Renal pelvis (tissue), 12 donors: ENCODE measurements at places on chromosomes 1 and 21. TPM values are rescaled to one million over a fixed set of nuclear protein-coding genes. Genes with fewer than 3 reads are reported as not detected.

KRTAP7-1 gene
- polyA plus RNA-seq = not detected

DNA sequence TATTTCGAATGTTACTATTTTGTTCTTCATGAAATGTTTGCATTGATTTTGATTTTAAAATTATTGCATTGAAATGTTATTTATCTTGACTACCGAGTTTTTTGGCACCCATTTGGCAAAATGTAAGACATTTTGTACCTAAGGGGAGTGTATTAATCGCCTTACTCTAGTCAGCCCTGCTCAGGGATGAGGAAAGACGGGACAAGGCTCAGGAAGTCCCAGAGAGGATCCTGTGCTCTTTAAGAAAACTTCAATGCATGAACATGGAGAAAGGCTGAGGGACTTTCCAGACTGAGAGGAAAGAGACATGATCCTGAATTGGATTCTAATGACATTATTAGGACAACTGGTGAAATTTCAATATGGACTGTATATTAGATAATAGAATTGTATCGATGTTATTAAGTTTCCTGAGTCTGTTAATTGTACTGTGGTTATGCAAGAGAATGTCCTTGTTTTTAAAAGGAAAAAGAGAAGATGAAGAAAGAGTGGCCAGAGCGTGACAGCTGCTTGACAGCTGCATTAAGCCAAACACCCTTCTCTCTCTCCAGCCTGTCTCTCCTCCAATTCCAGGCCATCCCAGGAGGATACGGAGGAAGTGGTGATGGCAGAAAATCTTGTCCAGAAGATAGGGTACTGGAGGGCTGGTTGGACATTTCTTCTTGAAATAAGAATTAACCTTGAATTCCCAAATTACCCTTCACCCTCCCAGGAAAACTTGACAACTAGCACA lies 66.0 kb downstream of the PLEKHA6 start:
- DNase-seq = no peak

DNA sequence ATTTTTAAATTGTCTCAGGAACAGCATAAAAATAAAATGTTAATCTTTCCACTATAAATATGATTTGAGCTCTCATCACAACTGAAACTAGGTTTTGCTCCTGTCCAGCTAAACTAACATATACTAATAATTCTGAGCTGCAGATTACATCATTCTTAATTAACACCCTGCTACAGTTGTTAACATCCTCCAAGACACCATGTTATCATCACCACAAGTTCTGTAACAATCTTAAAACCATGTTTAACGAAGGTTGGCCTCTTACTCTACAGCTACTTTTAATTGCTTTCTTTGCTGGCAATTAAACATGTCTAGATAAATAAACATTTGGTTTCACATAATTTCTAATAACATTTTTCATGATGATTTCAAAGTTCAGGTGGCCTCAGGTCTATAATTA lies 240.9 kb downstream of the FAF1 start:
- DNase-seq = no peak

DNA sequence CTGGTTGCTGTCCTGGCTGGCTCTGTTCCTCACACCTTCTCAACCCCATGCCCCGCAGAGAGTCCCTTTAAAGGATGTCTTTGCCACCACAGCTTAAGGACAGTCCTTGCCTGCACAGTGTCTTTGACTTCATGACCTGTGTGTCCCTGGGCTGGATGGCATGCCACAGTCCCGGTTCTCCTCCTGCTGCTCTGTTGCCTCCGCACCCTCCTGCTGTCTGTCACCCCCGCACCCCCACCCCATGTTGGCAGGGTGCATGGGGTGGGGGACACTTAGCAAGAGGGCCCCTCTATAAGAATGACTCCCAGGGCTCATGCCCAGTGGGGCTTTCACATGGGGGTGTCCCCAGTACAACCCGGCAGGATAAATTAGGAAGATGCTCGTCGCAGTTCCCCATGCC lies 41.6 kb upstream of the PADI1 start:
- DNase-seq = no peak

DNA sequence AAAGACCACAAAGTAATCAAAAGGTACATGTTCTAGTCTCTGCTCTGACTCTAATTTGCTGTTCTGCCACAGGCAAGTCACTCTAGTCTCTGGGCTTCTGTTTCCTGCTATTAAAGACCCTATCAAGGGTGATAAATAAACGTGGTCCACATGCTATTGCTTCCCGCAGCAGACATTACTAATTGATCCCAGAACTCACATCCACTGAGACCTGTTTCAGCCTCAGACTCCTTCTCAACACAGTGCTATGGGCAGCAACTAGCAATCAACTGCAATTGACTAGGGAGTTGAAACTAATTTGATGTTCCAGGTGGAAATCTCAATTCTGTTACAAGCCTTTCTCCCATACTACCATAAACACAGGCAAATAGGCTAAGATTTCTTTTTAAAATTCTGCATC lies 150.5 kb downstream of the KAZN start:
- no peak for DNase-seq

DNA sequence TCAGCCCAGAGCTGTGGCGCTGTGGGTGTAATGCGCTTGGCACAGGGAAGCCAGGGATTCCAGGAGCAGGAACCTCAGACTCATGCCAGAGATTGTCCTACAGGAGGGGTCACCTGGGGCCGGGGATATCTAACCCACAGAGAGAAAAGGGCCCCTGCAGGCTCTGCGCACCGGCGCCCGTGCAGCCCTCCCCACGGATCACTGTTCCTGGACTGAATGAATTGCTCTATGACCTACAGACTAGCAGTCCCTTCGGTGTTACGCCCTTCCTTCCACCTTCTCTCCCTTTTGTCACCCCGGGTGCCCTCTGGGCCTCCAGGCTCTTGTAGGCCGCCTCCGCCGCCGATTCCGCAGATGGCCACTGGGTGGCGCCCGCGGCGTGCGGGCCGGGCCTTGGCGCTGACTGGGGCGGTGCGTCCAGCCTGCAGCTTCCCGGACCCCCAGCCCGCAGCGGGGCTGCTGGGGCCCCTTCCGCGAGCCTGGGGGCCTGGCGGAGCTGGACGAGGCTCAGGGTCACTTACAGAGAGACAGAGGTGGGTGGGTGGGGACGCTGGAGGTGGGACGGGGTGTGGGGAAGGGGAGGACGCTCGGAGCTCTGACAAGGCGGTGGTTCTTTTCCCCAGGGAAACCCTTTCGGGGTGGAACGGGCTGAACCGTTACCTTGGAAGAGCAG lies 101.3 kb downstream of the IER5 start:
- DNase-seq = no peak

FLG2 gene
- 0.27 TPM for polyA plus RNA-seq

DNA sequence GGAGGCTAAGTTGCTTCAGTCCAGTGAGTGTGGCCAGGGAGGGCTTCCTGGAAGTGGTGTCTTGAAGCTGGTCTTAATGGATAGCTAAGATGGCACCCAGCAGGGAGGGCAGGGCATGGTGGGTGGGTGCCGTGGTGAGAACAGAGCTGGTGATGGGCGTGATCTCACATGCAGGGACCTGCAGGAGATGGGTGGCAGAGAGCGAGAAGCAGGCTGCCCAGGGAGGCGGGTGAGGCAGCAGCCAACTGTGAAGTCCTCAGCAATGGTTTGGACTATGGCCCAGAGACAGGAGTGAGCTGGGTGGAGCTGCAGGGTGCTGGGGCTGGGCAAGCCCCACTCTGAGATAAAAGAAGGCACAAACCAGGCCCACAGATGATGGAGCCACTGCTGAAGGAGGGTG lies 50.7 kb downstream of the UMODL1 start:
- DNase-seq = no peak
